Neural progenitor cell (in vitro differentiated cells): ENCODE measurements at places on chromosomes 5 and 9.

DNA sequence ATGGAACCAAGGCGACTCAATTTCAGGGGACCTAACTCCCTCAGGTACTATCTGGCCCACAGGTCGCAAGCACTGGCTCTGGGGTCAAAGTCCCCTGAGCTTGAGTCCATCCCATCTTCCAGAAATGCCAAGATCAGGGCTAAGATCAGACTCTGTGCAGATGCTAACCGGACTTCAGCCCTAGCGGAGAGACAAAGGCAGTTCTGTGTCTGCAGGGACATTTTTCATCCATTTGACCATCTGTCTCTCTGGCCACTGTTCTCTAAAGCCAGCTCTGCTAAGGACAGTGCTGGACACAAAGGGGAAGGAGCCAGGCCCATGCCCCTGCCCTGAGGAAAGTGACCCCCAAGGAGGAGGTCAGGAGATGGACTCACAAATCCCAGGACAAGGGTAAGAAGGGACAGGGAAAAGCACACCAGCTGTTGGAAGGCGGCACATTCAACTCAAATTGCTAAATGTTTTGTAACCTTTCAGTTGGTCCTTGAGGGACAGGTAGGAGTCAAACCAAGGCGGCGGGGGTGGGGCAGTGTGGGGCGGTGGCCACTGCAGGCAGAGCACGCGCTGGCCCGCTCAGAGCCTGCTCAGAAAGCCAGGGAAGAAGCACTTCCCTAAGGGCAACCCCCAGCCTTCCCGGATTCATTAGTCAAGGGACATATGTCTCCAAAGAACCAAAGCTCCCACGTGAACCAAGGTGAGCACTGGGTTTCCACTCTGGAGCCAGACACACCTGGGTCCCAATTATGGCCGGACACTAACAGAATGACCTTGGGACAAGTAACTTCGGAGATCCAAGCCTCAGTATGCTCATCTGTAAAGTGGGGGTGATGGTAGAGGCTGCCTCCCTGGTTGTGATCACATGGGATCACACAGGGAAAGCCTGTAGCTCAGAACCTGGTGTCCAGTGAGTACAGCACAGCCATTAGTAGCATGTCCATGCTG lies 42.8 kb downstream of the STK10 start:
- no peak for DNase-seq

- DNase-seq, result no peak
Measured at GRCh38 chr5:170493028-170493820, 10.6 kb upstream of the KCNIP1 start.

- no peak for DNase-seq
Measured at GRCh38 chr5:14081791-14082190, 61.4 kb upstream of the TRIO start.

DNA sequence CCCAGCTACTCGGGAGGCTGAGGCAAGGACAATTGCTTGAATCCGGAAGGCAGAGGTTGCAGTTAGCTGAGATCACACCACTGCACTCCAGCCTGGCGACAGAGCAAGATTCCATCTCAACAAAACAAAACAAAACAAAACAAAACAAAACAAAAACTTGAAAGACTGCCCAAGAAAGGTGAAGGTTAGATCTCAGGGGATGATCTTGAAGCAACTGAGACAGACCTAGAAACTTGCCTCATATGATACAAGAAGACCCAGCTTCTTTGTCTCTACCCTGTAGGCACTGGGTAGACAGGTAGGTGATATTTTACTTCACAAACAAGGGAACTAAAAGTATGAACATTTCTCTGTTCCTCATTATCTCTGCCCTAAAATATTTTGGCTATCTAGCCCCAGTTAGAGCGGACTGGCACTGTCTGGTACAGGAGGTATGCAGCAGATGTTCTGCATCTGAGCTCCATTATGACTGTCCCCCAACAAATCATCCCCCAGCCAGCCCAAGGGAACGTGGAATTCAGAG lies 26.3 kb upstream of the SHOC1 start:
- DNase-seq, result no peak

DNA sequence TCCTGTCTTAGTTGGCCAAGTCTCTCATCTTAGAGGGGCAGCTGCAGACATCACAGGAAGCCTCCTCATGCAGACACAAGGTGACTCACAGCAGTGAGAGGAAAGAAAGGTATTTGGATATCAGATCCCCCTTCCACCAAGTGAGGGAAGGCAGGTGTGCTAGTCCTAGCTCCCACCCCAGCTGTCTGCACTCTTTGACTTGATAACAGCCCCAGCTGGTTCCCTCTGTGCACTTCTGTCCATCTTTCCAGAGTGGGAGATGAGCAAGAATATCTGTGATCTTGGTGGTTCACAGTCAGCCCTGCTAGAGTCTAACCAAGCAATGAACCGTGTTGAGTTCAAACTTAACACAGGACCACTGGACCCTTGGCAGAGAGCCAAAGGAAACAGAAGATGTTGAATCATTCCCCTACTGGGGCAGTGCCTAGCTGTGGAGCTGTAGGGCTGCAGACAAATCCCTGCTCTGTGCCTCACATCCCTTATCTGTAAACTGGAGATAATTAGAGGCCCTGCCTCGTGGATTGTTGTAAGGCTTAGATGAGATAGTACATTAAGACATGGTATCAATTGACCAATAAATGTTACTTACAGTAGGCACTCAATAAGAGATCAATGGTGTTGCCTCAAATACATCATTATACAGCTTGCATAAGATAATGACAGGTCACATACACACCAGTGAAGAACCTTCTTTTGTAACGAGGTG lies 39.1 kb downstream of the SH3RF2 start:
- DNase-seq, result no peak

GRCh38 chr5:32057187-32058096 lies 116.7 kb downstream of the GOLPH3 start:
- no peak for DNase-seq

GRCh38 chr5:123115020-123115419 lies 26.0 kb downstream of the PRDM6 start:
- no peak for DNase-seq

DNA sequence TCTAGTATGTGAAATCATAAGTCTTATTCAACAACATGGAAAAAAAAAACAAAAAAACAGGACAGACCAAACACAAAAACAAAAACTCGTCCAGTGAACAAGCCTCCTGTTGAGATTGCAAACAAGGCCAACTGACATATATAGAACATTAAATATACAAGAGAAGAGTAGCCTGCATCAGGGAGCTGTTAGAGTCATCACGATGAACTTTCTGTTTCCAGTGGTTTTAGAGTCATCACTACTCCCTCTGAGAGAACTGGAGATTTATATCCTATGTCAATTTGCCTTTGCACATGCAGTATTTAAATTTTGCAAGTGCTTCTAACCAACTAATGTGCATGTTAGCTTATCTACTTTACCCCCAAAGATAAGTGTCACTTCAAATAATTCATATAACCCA lies 9.9 kb downstream of the SNCAIP start:
- no peak for DNase-seq

- no peak for DNase-seq
Measured at GRCh38 chr9:107547772-107548297, 58.3 kb upstream of the KLF4 start.

GRCh38 chr5:82789095-82789494 lies 288.1 kb downstream of the TMEM167A start:
- DNase-seq, result no peak

DNA sequence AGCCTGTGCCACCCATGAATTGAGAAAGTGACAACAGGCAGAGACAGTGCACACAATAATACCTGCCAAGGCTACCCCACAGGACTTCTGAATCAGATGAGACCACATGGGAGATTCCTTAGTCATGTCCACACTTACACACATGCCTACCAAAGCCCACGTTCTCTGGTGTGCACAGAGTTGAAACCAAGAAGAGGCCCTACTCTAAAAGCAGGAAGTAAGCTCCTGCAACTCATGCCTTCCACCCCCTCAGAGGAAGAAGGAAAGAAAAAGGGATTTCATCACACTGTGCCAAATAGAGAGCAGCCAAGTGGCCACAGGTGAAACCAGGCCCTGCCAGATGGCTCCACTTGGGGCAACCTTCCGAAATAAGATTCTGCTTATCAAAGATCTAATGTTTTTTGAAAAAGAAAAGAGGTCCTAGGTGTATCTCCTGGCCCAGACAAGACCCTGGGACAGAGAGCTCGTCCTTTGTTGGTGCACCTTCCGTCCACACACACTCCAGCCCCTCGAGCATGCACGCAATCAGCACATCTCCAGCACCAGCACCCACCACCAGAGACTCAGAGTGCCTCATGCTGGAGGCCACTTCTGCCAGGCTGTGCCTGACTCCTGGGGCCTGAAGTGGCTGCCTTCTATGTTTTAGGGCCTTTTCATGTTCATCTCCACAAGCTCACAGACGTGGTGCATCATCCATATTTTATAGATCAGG lies 114.6 kb upstream of the SPOCK1 start:
- no peak for DNase-seq

- DNase-seq, result no peak
Measured at GRCh38 chr9:113380869-113381378, 4.1 kb upstream of the HDHD3 start.

GRCh38 chr9:135306699-135307098 lies 172.9 kb upstream of the PPP1R26 start:
- no peak for DNase-seq

DNA sequence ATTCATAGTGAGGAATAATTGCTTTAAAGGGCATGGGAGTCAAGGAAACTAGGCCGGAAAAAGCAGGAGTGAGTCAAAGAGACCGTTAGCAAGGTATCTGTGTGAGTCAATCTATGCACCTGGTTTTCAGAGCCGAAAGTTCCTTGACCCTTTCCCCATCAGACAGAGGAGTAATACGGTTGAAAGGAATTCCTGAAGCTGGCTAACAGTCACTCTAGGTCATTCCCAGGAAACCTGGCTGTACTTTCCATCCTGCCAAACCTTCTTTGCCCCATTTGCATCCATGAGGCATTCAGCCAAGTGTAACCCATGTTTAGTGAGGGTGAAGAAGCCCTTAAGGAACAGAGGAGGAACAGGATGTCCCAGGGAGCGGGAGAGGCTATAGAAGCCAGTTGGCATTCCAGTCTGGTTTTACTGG lies 16.2 kb downstream of the RBM18 start:
- no peak for DNase-seq

GRCh38 chr5:31987985-31988710 lies 186.0 kb downstream of the GOLPH3 start:
- DNase-seq, result no peak

DNA sequence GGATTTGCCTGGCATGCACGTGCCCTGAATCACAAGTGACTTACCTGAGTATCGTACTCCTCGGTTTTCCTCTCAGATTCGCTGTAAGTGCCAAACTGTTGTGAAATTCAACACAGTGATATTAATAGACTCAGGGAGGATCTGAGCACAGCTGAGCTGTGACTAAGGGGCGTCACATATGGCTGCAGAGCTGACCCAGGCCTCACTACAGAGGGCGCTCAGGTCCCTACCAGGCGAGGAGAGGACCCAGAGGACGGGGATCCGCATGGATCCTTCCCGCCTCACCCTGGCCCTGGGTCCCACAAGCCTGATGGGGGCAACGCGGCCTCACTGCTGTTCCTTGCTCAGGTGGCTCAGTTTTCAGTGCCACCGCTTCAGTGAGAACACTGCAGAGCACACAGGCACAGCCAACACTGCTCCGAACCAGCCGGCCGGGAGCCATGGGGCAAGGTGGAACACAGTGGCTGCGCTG lies 20.1 kb downstream of the CLPTM1L start:
- DNase-seq, result no peak

DNA sequence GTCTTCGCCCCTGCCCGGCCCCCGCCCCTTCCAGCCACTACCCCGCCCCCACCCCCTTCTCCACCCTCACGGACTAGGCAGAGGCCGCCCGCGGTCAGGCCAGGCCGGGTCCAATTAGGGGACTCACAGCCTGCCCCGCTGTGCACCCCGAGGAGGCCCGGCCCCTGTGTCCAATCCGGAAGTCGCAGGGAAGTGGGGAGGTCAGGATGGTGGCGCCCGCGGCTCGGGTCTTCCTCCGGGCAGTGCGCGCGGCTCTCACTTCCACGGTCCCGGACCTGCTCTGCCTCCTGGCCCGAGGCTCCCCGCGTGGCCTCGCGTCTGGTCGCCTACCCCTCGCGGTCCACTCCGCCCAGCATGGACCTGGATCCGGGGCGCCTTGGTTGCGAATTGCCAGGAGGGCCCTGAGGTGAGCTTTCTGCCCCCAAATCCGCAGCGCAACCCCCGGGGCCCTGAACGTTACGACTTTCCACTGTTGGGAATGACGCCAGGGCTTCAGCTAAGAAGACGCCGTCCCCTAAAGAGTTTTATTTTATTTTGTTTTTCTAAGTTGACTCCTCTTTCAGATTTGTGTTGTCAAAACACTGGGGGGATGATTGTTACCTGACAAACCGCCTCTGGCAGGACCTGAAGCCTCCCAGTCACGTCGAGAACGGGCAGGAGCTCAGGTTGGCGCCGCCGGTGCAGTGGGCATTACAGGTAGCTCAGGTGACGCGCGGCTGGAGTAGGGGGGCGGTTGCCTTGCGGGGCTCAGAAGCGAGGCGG lies 763 bp upstream of the IRX2 start:
- peak; percentile 54 for DNase-seq

DNA sequence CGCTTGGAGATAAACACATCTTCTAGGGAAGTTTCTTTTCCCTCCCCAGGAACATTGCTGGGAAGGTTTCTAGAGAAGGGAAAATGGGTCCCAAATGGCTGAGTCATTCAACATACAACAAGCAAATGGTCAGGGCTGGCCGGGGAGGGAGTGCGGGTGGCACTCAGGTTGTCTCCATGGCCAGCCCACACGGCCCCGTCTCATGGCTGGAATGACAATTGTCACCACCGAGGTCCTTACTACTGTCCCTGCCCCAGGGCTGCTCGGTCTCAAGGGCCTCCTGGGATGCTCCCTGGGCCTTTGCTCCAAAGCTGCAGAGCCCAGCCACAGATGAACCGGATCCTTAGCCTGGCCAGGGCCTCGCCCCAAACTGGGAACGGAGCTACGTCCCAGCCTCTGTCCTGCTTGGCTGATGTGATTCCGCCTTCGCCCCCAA lies 121.9 kb downstream of the FGF18 start:
- DNase-seq, result no peak

- DNase-seq, result no peak
Measured at GRCh38 chr9:16458696-16459420, 411.6 kb downstream of the BNC2 start.

DNA sequence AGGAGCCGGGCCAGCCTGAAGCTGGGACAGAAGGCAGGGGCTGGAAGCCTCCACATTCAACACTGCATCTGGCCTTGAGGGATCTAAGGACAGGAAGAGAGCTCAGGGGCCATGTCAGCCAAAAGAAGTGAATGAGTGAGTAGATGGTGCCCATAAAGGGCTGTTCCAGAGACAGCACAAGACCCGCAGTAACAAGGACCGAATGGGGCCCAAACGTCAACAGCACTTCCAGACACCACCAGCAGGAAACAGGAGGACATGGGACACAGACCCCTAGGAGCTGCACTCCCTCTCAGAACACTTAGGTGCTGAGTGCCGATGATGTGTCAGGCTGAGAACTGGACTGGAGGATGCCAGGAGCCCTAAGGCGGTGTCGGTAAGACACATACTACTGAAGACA lies 114.8 kb upstream of the FAM120A start:
- no peak for DNase-seq

GRCh38 chr9:17810728-17811571 lies 232.1 kb downstream of the SH3GL2 start:
- DNase-seq, result peak; percentile 88

- peak; percentile 64 for DNase-seq
Measured at GRCh38 chr9:91424403-91425176, 958 bp upstream of the NFIL3 start.

GRCh38 chr5:170423692-170424091 lies 34.5 kb upstream of the KCNMB1 start:
- no peak for DNase-seq

- DNase-seq, result no peak
Measured at GRCh38 chr5:153671653-153672346, 181.3 kb downstream of the GRIA1 start.

- no peak for DNase-seq
Measured at GRCh38 chr5:169168280-169168679, 132.7 kb downstream of the SLIT3 start.
